ENCODE measurements at places on chromosomes 7 and 10.
A peak's percentile ranks its signal among the peaks of the same experiment; 100 is the strongest.

DNA sequence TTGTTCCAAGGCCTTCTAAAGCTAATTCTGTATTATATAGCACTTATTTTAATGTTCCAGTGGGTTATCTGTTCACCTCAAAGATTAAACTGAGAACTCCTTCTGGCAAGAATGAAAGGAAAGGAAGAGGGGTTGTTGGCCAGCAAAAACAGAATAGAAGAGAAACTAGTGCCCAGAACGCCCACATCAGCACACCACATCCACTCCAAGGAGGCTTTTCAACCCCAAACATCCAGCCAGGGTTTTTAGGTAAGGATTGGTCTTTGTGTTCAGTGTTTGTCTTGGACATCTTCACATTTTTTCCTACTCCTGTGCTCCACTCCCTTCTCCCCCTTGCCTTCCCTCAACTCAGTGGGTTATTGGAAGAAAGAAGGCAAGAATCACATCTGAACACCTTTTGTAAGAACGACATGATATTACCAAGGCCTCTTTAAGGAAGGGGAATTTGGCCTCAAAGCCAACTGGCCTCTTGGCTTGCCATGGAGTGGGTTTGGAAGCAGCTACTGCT is 55.8 kb downstream of the BICC1 start:
- no peak for DNase-seq

DNA sequence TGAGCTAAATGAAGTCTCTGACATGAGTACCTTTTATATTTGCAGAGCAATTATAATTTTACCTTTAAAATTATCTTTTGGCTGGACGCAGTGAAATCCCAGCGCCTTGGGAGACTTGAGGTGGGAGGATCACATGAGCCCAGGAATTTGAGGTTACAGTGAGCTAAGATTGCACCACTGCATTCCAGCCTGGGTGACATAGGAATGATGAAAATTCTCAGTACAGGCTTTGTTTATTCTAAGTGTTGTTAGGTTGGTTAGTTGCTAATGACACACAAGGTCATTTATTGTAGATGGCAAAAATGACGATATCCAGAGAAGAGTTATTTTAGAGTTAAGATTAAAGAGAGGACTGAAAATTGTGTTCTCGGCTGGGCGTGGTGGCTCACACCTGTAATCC is 87.6 kb downstream of the XRCC2 start:
- DNase-seq: no peak

DNA sequence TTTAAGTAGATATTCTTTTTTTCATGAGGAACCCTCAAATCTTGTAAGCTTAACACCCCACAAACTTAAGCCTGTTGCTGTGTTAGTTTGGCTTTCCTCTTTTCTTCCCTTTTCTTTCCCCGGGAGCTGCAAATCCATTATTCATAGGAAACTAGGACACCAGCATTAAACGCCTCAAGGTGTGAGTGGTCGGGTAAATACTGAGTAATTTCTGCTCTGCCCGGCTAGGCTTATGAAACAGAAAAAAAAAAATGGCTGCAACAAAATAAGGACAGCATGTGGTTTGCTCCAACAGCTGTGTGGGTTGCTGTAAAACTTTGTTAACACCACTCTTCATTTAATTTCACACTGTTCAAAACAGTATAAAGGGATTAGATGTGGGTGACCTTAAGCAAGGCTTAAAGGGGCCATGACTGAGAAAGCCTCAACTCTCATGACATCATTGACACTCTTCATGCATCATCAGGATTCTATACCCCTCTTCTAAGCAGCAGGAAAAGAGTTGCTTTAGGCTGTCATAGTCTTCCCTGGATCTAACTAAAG is 104.1 kb downstream of the AOAH start:
- no peak for DNase-seq

DNA sequence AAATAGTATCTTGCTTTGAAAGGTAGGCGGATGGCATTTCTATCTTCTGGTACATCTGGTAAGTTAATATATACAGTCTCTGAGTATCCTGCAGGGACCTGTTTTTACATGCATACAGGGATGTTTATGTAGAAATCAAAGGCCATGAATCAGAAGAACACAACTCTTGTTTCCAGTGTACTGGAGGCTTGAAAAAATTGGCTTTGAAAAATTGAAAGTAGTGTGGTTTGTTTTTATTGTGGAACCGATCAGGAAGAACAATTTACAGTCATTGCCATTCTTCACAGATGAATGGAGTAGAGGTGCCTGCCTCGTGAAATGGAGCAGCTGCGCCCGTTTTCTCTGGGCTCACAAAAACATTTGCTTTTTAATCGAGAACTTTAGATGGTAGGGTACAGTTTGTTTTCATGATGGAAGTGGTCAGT is 54.0 kb upstream of the RPA3 start:
- peak; percentile 81 for DNase-seq

DNA sequence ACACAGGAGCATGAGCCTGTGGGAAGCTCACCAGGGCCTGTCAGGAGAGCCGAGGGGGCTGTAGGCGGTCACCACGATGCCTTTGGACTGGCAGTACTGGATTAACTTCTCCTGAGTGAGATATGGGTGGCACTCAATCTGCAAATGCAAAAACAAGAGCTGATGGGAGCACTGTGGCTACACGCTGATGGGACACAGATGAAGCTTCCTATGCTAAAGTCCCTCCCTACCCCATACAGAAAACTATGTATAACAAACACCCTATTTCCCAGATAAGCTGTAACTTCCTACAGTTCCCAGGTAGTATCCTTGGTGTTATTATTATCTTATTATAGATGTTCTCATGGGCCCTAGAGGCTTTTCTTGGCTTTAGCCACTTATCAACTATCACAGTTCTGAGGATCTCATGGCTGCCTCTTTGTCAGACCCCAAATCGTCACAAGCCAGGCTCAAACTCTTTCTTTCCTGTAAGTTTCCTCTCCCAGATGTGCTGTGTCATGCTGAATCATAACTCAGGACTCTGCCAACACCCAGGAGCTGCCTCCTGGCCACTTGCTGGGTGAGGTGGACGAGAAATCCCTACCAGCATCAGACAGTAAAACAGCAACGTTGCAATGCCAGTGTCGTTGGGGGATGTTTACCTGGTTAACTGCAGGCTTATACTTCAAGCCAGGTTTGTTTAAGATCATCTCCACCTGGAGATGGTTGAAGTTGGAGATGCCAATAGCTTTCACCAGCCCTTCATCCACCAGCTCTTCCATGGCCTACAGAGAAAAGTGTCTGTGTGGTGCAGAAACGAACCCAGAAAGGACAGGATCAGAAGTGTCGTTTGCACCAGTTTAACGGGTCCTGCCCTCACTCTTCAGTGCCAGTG is 10.3 kb downstream of the AKR1B1 start:
- no peak for DNase-seq

DNA sequence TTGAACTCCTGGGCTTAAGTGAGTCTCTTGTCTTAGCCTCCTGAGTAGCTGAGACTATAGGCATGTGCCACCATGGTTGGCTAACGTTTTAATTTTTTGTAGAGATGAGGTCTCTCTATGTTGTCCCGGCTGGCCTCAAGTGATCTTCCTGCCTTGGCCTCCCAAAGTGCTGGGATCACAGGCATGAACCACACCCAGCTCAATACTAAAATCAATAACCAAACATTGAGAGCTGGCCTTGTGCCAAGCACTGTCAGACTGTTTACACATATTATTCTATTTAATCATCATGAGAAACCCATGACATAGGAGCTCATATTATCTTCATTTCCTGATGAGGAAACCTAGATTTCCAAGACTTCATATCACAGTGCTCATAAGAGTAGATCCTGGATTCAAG is 251.2 kb downstream of the BAMBI start:
- DNase-seq: no peak

GRCh38 chr7:23472956-23473843 is 2.9 kb upstream of the IGF2BP3 start:
- DNase-seq: no peak

- no peak for DNase-seq
Observed at GRCh38 chr7:50730446-50731400, 52.0 kb downstream of the GRB10 start.

GRCh38 chr7:69812756-69813155 is 214.5 kb downstream of the AUTS2 start:
- no peak for DNase-seq

DNA sequence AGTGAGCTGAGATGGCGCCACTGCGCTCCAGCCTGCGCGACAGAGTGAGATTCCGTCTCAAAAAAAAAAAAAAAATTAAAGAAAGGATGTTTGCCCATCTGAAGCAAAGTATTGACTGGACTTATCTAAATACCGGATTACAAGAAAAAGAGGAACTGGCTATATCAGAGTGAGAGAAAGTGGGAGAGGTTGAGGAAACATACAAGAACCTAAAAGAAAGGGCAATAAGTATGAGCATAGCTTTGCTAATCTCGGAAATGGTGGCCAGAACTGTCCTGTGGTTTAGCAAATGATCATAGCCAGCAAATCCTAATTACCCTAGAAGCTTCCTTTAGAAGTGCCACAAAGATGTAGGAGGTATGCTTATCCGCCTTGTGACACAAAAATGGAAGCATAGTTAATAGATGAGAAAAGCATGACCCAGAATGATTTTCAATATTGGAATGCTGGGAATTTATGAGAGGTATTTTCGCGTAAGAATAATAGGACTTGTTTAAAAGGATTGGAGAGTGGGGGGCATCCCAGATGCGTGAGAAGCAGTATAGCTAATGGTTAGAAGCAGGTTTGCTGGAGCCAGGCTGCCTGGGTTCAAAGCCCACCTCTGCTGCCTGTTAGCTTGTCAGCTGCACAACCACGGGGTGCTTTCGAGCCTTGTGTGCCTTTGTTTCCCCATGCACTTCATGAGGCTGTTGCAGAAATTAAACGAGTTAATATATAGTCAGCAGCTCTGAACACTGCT is 1.2 kb upstream of the GTPBP4 start:
- DNase-seq: no peak
